ENCODE measurements at places on chromosomes 1 and 21.
A peak's percentile ranks its signal among the peaks of the same experiment; 100 is the strongest.

- DNase-seq: no peak
Measured at GRCh38 chr1:25858494-25858893, 763 bp downstream of the AUNIP start.

- no peak for DNase-seq
Measured at GRCh38 chr1:92623187-92623778, 136.6 kb upstream of the GFI1 start.

DNA sequence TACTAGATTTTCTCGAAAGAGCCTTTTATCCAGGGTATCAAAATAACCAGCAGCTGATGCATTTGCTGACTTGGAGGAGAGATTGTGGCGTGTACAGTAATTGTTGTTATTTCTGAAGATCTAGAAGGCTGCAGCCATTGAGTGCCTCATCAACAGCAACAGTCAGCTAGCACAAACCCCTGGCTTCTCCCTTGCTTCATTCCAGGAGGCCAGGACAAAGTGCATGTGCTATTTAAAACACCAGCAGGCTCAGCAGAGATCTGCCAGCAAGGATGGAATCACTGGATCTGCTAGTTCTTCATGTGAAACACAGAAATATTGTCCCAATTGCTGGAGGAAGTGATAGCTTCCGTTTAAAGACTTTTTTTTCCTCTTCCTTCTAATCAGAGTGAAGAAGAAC, 2.8 kb upstream of the NGF start:
- no peak for DNase-seq

- no peak for DNase-seq
Measured at GRCh38 chr1:175499595-175500382, 243.6 kb downstream of the TNR start.

- no peak for DNase-seq
Measured at GRCh38 chr1:115217150-115218033, 120.7 kb downstream of the NGF start.

- no peak for DNase-seq
Measured at GRCh38 chr1:30534551-30534940, 188.8 kb downstream of the MATN1 start.

DNA sequence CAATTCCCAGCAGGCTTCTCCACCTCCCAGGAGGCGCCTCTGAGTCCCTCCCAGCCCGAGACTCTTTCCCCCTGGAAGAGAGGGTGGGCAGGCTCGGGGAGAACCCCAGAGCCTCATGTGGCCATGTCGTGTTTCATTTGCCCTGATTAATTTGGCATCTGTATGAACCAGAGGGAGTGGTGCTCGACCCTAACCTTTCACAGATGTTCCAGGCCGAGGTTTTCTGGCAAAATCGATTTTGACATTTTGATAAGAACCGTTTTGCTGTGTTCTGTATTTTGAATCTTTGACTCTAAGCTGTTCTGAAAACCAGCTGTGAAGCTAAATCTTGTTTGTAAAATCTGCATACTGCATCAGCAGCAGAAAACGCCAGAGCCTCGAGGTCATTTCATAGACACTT, 367.4 kb downstream of the CAMTA1 start:
- DNase-seq: no peak

DNA sequence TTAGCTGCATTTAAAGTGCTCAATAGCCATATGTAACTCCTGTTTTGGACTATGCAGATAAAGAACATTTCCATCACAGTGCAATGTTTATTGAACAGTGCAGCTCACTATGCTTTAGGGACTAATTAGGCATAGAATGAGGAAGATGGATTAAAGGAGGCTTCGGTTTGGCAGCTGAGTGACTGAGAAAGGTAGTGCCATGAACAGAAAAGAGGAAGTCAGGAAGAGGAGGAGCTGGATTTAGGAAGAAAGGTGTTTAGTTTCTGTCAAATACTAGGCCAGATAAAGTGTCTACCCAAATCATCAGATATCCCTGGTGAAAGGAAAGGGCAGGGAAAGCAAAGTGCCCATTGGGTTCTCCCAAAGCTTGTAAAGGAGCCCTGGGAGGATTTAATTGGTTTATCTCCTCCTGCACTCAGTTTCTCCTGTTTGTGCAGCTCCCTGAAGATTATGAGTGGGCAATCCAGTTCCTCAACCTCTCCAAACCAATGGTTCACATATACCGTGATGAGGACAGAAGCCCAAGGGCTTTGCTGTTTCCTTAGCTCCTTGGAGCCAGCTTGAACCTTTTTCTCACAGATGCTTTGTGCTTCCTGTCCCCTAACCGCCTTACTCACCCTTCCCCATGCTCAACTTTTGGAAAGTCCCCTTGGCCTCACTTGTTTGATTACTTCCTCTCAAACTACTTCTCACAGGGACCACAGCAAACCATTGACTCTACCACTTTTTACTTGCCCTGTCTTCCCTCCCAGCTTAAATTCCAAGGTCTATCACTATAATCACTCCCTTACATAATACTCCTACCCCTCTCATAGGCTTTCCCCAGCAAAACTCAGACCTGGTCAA, 3.5 kb upstream of the RAP1A start:
- DNase-seq: no peak

DNA sequence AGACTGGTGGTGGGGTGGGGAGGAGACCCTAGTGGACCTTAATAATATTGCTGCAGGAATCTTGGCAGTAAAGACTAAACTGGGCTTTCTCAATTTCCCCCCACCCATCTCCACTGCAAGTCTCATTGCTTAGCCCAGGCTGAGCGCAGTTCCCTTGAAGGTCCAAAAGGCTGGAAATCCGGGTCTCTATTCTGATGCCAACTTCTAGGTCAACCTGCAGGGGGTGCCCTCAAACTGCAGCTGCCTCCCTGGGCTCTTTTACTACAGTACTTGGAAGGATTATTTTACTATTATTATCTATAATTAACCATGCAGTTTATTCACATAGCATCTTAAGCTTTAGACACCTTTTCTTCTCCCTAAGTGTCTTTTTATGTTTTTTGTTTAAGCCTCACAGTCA, 85.4 kb upstream of the WARS2 start:
- DNase-seq: peak; percentile 73

- no peak for DNase-seq
Measured at GRCh38 chr1:95991787-95992520, 729.6 kb upstream of the PTBP2 start.

- DNase-seq: no peak
Measured at GRCh38 chr1:93601686-93602085, 80.0 kb downstream of the BCAR3 start.

- no peak for DNase-seq
Measured at GRCh38 chr1:208068407-208068806, 157.5 kb upstream of the CD34 start.

- DNase-seq: no peak
Measured at GRCh38 chr1:85058311-85058710, 10.0 kb upstream of the MCOLN3 start.

GRCh38 chr1:234912548-234913277, 215.9 kb downstream of the TOMM20 start:
- DNase-seq: peak; percentile 32

DNA sequence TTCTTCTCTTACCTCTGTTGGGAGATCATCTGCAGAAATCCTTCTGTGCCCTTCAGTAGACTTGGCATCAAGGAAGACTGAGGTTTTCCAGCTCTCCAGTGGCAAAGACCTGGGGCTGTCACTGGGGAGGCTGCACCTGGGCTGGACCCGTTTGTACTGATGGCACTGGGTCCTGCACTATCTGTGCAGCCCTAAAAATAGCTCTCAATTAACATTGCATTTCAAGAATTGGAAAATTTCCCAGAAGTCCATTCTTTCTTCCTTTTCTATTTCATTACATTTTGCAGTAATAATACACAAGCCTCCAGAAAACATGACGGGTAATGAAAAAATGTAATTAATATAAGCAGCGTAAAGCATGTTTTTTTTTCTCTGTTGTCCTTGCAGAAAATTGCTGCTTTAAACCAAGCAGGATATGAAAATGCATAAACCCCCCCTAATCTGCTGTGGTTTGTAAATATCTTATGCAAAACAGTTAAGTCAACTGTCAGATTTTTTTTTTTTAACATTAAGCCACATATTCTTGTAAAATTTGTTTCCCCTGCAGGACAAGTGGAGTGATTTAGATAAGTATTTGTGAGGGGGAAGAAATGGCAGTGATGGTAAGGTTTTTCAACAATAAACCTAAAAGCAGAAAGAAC, 64.9 kb downstream of the LMO4 start:
- DNase-seq: no peak

DNA sequence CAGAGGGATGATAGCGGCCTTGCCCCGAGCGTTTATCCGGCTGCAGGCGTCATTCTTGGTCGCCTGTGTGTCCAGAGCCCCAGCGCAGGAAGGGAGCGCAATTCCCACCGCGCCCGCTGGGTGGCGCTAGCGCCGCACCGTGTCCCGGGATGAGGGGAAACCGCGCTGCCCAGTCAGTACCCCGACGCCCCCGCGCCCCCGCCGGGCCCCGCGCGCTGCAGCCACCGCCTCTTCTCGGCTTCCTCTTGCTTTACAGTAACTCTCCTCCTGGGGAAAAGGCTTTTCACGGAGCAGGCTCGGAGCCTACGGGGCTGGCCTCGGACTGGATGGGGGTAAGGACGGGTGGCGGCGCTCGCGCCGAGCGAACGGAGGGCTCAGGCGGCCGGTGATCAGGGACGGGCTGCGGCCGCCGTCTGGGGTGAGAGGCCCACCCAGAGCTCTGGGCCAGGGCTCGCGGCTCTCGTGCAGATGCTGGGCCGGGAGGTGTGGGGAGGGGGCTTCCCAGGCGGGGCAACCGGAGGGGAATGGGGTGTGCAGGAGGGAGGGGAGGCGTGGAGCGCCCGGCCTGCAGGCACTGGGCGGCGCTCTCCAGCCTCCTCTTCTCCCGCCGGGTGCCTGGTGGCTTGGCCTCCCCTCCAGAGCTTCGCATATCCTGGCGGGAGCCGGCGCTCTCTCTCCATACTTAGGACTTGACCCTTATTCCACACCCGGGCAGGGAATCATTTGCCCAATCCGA, 29.8 kb downstream of the TEX35 start:
- peak; percentile 86 for DNase-seq

GRCh38 chr1:7171574-7171973, 386.3 kb downstream of the CAMTA1 start:
- no peak for DNase-seq

- DNase-seq: no peak
Measured at GRCh38 chr1:29470788-29471119, 234.4 kb downstream of the PTPRU start.

DNA sequence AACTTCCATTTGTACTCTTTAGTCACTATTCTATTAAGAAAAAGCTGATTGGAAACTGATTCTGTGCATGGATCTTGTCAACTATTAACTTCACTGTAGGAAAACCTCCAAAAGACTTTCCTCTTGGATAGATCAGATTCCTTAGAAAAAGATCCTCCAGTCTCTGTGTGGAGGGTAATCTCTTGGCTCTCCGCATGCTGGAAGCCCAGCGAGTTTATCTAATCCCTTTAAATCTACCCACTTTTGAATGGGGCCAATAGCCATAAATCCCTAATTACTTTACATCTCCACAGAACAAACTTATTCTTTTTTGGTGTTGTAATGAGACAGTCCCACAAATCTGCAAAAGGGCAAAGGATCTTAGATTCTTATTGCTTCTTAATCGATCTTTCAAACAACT, 1206.4 kb upstream of the ADGRL4 start:
- no peak for DNase-seq

- peak; percentile 44 for DNase-seq
Measured at GRCh38 chr1:100606438-100606837, 68.5 kb downstream of the GPR88 start.

DNA sequence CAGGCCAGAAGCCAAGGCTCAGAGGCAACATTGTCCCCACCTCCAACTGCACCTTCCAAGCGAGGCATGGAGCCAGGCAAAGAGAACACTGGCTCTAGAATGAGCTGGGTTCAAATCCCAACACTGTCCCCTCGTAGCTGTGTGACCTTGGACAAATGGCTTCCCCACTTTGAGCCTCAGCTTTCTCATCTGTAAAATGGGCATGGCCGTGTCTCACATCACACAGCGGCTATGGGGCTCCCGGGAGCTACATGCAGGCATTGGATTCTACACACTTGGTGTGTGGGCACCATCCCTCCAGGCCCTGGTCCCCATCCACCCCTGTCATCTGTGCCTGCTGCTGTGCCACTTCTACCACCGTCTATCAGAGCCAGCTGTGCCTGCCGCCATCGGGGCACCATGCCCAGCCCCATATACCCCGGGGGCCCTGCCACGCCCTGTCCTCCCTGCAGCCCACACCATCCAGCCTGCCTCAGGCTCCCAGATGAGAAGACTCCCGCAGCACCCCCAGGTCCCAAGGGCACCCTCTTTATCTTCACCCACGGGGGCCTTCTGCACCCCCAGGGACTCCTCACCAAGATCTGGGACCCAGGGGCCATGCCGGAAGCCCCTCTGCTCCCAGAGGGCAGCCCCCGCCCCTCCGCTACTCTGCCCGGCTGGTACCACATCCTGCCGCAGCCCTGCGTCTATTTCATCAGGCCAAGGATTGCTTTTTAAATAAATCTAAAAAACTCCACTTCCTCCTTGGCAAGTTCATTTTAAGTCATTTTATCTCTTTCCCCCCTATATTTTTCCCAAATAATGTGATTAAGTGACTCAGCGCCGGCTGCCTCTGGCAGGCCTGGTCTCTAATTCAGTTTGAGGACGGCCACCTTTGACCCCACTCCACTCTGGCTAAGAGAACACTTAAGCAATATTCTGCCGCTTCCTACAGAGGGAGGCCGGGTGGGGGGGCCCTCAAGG, 107.8 kb upstream of the TARDBP start:
- DNase-seq: no peak

GRCh38 chr1:159223004-159223403, 18.3 kb downstream of the ACKR1 start:
- DNase-seq: no peak

DNA sequence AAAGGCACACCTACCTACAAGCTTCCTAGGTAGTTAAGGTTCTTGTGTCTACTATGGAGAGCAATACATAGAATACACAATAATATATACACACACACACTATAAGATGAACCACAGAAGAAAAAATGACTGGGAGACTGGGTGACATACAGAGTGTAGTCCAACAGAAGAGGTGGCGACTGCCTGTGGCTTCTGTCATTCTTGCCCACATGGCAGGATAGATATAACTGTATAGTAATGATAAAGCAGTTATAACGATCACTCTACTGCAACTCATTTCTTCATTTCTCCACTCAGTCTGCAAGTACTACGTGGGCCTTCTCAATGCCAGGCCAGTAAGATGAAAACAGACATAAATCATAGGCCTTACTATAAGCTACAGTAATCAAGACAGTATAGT, 113.8 kb upstream of the EDN2 start:
- DNase-seq: no peak

- DNase-seq: no peak
Measured at GRCh38 chr21:31491617-31492016, 147.6 kb upstream of the TIAM1 start.

Data from GM23338 (cell line).